Stimulated activated CD8-positive, alpha-beta memory T cell treated with anti-CD3 and anti-CD28 coated beads, Interleukin-15, amount 100 ng/mL, for 24 hours (primary cell): ENCODE measurements at places on chromosomes 5 and 9.

DNA sequence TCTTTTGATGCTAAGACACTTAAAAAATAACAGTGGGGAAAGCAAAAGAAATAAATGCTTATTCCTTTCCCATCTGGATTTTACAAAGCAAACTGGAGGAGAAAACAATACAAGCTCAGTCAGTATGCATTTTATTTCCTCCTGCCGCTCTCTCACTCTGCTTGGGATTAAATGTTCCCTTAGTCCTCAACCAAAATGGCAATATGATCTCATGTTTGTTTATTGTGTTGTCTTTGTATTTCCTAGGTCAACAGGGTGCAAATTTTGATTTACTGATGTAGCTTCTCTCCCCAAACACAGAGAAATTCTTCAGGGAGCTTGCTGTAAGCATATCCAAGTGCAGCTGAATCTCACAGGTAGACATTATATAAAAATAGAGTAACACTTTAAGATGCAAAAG, 92.1 kb upstream of the ERBIN start:
- DNase-seq: no peak

DNA sequence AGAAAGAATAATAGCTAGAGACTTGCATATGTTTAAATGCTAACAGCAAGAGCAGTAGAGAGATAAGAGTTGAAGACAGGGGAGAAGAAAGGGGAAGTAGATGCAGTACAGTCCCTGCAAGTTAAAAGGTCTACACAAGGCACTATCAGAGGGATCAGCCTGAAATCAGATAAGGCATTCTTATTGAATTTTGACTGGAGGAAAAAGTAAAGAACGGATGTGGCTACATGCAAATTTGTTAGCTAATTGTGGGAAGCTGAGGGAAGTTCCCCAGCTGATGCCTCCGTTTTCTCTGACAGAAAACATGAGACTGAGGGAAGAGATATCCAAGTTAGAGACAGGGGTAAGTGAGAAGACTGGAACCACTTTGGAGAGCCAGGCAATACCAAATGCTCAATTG, 12.9 kb upstream of the RHOBTB3 start:
- no peak for DNase-seq

- no peak for DNase-seq
Measured at GRCh38 chr5:98432378-98432777, 341.1 kb upstream of the RGMB start.

DNA sequence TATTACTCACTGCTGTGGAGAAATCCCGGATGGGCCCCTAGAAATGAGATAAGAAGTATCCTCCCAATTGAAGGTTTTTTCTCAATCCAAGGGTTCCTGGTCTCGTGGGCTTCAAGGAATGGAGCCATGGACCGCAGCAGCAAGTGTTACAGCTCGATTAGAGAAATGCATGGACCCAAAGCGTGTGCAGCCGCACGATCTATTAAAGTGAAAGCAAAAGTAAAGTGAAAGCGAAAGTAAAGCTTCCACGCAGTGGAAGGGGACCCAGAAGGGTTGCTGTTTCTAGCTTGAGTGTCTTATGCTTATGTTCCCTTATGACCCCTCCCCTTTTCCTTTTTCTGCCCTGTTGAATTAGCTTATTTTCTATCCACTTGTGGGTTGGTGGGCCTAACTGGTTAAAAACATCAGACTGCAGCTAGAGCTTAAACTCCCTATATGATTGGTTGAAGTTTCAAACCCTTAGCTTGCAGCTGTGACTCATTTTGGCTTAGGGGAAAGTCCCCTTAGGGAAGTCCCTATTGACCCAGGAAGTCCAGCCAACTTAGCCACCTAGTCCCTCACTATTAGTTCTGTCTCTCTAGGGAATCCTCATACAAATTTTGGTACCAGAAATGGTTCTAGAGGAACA, 1111.8 kb downstream of the TAF11L14 start:
- DNase-seq: no peak

DNA sequence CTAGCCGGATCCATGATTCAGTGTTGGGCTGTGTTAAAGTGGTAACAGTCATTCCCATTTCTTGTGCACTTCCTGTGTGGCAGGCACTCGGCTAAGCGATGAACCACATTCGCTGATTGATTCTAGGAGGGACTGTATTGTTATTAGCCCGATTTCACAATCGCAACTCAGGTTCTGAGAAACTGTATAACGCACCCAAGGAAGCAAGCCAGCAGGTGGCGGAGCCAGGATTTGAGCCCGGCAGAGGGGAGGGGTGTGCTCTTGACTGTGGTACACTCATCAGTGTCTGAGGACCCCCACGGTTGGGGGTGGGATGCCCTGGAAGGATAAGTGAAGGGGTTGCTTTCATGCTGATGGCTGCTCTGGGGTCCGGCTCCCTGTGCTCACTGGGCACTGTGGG, 34.7 kb downstream of the LRSAM1 start:
- no peak for DNase-seq

GRCh38 chr5:28156981-28157380, 1118.6 kb upstream of the CDH9 start:
- no peak for DNase-seq

DNA sequence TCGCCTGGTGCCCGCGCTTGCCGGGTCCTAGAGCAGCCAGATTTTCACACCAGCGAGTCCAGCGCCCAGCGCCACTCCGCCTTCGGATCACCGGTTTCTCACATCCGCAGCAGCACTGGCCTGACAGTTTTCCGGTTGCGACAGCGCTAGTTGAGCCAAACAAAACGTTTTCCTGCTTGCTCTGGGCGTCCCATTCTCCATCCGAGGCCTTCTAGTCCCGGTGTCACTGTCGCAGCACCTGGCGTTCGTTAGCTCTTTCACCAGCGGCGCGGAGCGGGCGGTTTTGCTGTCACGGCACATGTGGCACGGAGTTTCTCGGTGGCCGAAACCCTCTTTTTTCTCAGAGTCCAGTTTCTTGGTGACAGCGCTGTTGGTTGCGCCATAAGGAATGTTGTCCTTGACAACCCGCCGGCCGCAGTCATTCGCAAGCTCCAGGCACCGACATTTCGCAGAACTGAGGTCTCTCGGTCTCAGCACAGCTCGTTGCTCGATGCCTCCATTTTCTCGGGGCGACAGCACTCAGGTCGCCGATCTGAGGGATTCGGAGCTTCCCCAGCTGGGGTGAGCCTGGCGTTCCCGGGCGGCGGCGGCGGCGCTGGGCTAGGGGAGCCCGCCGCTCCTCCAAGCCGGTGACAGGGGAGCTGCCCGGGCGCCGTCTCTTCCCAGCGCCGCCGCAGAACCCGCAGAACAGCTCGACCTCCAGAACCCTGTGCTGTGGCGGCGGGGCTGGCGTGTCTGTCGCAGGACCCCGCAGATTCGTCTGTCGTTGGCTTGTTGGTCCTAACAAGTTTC, 47.8 kb downstream of the ANXA2R start:
- peak; percentile 35 for DNase-seq

- no peak for DNase-seq
Measured at GRCh38 chr9:22683700-22684075, 237.1 kb downstream of the DMRTA1 start.

GRCh38 chr9:13082796-13083195, 196.7 kb downstream of the MPDZ start:
- no peak for DNase-seq

- no peak for DNase-seq
Measured at GRCh38 chr9:133004999-133005760, 25.6 kb upstream of the GTF3C5 start.

DNA sequence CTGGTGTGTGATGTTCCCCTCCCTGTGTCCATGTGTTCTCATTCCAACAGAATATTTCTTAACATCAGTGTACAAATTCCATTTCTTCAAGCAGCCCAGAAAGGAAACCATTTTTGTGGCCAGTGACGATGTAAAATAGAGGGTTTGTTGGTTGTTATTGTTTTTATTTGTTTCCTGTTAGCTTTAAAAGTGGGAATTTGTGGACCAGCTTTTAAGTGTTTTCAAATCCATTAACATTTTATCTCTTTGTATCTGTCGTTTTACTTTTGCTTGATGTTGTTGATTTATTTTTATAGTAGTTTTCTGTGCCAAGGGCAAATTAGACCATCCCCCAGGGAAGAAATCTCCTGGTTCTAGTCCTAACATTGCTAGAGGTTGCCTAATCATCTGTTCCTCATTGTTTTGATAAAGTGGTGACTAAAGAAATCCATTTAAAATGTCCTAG, 100.0 kb downstream of the GDNF start:
- no peak for DNase-seq

GRCh38 chr9:115328228-115328627, 210.3 kb upstream of the TNC start:
- DNase-seq: no peak

DNA sequence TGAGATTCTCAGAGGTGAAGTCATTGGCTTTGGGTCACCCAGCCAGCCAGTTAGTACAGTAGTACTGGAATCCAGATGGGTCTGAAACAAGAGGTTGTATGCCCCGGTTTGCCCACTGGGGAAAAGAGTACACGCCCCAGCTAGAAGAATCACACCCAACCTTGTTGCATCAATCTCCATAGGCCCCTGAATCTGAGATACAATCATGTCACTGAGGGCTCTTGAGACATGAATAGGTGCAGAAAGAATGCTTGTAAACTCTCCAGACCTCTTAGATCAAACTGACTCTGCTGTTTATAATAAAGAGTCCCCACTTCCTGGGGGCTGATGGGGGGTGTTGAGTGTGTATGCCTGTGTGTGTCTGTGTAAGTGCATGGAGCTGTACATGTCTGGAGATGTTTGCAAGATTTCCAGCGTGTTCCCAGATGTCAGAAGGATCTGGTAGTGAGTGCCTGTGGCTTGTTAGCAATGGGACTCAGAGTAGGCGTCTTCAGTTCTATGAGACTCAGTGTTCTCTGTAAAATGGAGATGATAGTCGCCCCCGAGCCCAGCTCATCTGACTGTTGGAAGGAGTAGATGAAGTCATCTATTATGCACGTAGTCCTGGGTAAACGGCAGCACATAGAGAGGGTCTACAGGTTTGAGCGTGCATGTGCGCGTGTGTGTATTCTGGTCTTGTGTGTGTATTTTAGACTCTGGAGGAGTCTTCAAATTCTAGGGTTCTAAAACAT, 48.2 kb downstream of the COL27A1 start:
- DNase-seq: no peak

- DNase-seq: no peak
Measured at GRCh38 chr9:18580151-18580550, 106.2 kb downstream of the ADAMTSL1 start.

DNA sequence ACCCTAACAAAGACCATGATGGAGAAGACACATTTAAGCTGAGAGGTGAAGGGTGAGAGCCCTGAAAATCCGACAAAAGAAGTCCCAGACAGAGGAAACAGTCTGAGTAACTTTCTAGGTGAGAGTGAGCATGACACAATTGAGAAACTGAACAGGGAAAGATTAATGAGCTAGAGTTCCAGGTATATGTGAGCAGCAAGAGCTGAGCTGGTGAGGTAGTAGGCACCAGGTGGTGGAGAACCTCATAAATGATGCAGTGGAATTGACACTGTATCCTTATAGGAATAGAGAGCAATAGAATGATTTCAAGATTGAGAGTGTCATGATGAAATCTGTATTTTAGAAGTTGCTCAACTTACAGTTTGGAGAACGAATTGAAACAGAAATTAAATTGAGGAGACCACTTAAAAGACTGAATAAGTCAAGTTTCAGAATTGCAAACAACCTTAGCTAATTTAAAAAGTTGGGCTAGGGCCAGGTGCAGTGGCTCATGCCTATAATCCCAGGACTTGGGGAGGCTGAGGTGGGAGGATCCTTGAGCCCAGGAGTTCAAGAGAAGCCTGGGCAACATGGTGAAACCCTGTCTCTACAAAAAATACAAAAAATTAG, 89.8 kb downstream of the NREP start:
- no peak for DNase-seq

DNA sequence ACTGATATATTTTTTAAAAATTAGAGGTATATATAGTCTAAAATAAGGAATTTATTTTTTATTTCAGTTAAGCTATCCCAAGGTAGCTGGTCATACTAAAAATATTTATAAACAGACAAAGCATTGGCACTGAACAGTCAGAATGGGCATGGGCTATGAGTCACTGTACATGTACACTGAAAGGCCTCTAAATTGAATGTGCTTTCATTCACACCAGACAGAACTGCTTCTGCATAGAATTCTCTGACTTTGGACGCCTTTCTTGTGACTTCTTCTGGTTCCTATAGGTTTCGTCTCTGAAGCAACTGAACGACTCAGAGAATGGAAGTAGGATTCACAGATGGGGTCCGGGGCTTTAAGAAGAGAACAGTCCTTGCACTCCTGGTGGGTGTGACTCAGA, 394.8 kb upstream of the MEF2C start:
- no peak for DNase-seq

GRCh38 chr5:1055896-1056610, 47.5 kb downstream of the NKD2 start:
- no peak for DNase-seq

DNA sequence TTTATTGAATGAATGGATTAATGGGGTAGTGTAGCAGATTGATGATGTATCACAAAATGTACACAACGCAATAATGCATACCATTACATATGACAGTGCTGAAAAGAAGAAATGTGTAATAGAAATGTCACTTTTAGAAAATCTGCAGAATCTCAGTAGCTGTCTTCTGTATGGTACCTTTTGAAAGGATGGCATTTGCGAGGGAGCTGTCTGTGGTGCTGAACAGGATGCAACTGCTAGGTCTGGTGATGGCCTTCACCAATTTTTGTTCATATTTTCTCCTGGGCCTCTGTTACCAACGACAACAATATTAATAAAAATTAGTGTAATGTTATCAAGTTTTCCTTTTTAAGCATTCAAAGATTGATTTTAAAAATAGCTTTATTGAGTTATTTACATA, 36.2 kb upstream of the OTULIN start:
- DNase-seq: no peak

- no peak for DNase-seq
Measured at GRCh38 chr5:171454549-171454948, 35.1 kb downstream of the FGF18 start.

GRCh38 chr5:172245703-172246125, 37.9 kb downstream of the UBTD2 start:
- DNase-seq: no peak

DNA sequence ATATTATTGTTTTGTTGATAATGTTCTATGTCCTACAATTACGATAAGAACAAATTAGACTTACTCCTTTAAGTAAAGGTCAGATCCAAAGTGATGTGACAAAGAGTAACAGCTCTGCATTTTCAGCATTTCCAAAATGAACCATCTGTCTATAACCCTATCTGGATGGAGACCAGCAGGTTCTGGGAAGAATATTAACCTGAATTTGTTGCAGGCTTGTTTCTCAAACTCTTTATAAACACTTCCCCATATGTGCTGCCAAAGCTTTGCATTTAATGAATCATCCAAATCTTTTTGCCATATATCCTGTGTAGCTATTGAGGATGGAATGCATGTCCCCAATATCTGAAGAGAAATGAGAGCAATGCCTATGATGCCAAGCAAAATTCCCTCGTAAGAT, 198.9 kb upstream of the SLC27A6 start:
- DNase-seq: no peak

DNA sequence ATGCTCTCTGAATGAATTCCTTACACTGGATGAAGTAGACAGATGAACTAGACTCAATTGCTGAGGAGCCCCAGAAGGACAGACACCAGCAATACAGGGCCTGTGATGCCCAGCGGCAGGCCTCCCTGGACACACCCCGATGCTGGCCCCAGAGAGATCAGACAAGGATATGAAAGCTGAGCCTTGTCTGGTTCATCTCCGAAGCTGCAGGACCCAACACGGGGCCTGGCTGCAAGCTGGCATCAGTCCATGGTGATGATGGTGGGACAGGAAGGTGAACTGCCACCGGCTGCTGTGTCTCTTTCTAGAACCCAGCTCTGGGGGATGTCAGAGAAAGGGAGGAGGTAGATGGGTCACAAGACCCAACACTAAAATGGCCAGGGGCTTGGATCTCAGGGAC, 104.0 kb upstream of the LMX1B start:
- DNase-seq: no peak

- DNase-seq: no peak
Measured at GRCh38 chr9:112655668-112656067, 62.2 kb downstream of the INIP start.

- no peak for DNase-seq
Measured at GRCh38 chr9:13113216-13113615, 166.3 kb downstream of the MPDZ start.
